ENCODE measurements at places on chromosomes 6 and 20.

DNA sequence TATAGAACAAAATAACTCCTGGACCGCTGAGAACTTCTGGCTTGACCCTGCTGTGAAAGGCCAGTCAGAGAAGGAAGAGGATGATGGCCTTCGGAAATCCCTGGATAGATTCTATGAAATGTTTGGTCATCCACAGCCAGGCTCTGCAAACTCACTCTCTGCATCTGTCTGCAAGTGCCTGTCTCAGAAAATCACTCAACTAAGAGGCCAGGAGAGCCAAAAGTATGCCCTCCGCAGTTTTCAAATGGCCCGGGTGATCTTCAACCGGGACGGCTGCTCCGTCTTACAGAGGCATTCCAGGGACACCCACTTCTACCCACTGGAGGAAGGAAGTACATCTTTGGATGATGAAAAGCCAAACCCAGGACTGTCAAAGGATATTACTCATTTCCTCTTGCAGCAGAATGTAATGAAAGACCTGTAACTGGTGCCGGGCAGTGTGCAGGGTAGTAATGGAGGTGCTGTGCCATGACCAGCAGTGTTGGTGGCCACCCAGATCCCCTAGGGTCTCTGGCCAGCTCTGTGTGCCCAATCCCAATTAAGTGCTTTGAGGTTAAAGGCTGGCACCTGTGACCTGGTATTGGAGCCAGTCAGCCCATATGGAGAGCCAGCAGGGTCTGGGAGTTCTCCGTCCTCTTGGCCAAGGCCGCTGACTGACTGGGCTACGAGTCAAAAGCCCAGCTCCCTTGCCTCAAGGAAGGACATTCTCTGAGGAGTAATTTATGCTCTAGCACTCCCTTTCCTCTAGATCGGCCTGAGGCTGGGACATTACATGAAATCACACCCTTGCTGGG, 87.1 kb downstream of the TRMT6 start:
- DNase-seq, result no peak

DNA sequence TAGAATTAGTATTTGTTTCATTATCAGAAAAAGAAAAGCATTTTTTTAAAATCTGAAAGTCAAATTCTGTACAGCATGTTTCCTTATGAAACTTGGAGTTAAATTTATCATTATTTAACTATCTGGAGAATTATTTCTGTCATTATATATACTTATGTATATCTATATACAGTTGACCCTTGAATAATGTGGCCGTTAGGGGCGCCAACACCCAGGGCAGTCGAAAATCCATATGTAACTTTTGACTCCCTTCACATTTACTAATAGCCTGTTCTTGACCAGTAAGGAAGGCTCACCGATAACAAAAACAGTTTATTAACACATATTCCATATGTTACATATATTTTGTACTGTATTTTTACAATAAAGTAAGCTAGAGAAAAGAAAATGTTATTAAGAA, 341.2 kb downstream of the ADGRB3 start:
- no peak for DNase-seq

GRCh38 chr6:133637874-133638273, 251.0 kb upstream of the TCF21 start:
- DNase-seq, result no peak

GRCh38 chr6:134247231-134247833, 70.6 kb downstream of the SGK1 start:
- DNase-seq, result peak; percentile 27

DNA sequence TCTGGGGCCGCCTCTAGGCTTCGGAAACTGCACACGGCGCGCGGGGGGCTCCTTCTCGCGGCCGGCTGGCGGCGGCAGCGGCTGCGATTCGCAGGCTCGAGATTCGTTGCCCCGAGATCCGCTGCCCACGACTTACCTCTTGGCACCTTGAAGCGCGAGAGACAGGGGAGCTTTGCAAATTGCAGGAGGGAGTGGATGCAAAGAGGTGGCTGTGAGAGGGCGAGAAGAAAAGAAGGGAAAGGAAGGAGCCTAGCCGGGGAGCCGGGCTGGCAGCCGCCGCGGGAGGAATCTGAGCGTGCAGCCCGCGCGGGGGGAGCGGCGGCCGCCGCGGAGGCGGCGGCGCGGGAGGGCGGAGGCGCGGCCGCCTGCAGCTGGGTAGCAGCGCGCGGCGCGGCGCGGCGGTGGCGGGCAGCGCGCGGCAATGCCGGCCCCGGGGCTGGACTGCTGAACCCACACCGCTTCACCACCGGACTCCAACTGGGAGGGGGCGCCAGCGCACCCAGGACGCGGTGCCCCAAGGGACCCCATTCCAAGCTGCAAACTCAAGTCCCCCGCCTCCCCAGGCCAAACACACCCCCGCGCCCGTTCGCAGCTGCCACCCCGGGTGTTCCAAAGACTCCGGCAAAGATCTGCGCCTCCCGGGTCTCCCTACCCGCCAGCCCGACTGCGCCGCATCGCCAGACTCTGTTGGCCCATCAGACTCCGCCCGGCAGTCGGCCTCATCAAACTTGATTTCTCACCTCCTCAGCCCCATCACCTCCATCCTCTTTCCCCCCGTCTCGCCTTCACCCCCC, 44.2 kb upstream of the SUPT3H start:
- peak; percentile 44 for DNase-seq

GRCh38 chr20:22411627-22412450, 172.5 kb downstream of the FOXA2 start:
- no peak for DNase-seq

DNA sequence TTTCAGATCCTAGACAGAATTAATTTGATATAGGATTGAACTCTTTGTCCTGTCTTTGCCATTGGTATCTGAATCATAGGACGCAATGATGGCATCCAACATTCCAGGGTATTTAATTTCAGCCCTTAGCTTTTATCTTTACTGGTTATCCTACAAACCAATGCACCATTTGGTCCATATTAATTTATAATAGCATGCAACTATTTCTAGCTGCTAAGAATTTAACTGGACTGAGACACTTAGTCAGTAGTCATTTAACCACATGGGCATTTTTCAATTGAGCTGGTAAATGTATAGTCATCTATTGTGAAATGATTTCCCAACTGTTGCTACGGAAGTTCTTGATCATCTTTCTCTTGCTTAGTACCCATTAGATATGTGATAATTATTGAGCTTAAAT, 141.1 kb downstream of the CD164 start:
- no peak for DNase-seq

GRCh38 chr6:148808786-148809304, 62.0 kb downstream of the UST start:
- DNase-seq, result no peak

- no peak for DNase-seq
Measured at GRCh38 chr6:29941016-29941415, 1.3 kb upstream of the HLA-A start.

DNA sequence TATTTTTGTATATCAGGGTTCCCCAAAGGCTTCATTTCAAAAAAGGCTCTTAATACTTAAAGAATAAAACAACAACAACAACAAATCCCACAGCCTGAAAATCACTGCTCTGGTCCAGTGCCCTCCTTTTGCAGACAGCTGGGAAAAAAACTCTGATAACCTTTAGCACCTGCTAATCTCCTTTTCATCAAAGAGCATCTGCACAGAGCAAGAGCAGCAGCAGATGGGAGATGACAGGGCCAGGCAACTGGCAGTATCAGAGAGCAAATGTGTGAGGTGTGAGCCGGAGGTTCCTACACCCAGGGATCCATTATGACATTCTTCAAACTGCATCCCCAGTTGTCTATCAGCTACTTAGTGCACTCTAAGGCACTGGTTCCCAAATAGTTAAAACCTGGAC, 25.7 kb downstream of the TTI1 start:
- no peak for DNase-seq

- DNase-seq, result no peak
Measured at GRCh38 chr20:5786930-5787795, 37.0 kb downstream of the SHLD1 start.

- peak; percentile 75 for DNase-seq
Measured at GRCh38 chr6:32413427-32414047, 6.6 kb upstream of the BTNL2 start.

GRCh38 chr20:57243480-57244220, 22.8 kb downstream of the BMP7 start:
- no peak for DNase-seq

GRCh38 chr6:157744102-157744601, 78.9 kb upstream of the SNX9 start:
- no peak for DNase-seq

DNA sequence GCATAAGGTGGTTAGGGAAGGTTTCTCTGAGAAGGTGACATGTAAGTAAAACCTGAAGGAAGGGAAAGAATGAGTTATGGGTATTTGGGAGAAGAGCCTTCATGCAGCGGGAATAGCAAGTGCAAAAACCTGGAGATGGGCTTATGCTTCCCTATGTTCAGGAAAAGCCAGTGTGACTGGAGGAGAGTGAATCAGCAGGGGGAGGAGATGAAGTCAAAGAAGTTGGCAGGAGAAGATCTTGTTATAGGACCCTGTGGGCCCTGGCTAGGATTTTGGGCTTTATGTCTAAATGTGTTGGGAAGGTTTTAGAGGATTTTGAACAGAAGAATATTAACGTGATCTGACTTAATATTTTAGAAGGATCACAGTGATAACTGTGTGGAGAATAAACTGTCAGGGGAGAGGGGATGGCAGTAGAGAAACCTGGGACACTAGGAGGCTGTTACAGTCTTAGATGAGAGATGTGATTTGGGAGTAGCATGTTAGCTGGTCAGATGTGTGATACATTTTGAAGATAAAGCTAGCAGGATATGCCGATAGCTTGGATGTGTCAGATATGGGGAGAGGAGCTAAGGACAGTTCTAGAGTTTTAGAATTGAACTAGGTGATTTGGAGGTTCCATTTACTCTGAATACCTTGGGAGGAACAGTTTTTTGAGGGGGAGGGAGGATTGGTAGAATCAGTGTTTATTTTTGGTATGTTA, 41.0 kb downstream of the PHF3 start:
- no peak for DNase-seq

DNA sequence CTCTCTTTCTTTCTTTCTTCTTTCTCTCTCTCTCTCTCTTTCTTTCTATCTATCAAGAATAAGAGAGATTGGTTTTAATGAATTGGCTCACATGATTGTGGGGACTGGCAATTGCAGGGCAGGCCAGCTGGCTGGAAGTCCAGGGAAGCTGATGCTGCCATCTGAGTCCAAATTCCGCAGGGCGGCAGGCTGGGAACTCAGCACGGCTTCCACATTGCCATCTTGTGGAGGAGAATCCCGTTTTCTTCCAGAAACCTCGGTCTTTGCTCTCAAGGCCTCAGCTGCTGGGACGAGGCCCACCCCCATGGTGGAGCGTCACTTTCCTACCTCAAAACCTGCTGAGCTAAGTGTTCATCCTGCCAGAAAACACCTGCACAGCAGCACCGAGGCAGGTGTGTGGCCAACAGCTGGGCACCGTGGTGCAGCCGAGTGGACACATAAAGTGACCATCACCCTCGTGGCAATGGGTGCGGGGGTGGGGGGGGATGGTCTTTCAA, 58.8 kb upstream of the SLCO4A1 start:
- no peak for DNase-seq

DNA sequence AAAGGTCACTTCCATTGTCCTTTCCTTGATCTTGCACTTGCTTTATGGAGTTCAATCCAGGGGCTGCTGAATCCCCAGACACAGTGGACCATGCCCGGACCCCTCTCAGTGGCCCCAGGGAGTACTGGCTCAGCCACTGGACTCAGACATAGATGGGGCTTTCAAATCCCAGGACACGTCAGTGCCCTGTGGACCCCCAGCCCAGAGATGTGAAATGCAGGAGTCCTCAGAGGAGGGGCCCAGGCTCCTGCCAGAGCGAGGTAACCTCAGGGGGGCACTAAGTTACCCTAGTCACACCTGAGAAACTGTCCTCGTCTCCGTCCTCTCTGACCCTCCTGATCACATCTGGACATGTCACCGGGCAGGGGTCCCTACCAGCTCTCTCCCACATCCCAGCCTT, 18.7 kb upstream of the APMAP start:
- DNase-seq, result no peak

DNA sequence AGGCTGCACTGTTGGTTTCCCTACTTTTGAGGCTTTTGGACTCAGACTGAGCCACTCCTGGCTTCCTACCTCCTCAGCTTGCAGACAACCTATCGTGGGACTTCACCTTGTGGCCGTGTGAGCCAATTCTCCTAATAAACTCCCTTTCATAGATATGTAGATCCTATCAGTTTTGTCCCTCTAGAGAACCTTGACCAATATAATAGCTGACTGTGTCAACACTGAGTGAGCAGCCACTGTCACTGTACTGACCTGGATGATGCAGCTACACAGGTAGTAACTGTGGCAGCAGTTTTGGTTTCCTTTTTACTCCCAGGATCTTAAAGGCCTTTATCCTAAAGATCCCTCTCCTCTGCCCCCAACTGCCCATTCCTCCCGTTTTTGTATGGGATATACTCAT, 70.2 kb downstream of the SLC22A3 start:
- no peak for DNase-seq

GRCh38 chr6:147855803-147856482, 347.5 kb downstream of the SAMD5 start:
- no peak for DNase-seq

- no peak for DNase-seq
Measured at GRCh38 chr6:157046776-157047175, 269.6 kb downstream of the ARID1B start.

- no peak for DNase-seq
Measured at GRCh38 chr6:155521719-155522118, 66.1 kb upstream of the NOX3 start.

DNA sequence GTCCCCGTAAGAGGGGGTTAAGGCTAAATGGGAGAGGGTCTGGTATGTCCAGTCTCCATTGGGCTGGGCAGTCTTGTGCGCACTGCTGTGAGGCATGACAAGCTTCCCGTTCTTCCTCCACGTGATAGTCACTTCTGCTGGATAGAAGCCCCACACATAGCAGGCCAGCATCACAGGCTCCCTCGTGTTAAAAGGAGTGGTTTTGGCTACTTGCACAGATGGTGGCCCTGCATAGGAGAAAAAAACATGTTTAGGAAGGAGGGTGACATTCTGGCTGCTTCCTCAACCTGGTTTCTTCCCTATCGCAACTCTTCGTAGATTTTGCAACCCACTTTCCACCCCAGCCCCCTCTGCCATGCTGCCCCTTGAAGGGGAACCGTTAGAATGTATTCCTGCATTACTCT, 3.6 kb downstream of the HLA-DMB start:
- no peak for DNase-seq

GRCh38 chr6:90399970-90400369, 103.3 kb upstream of the BACH2 start:
- no peak for DNase-seq

DNA sequence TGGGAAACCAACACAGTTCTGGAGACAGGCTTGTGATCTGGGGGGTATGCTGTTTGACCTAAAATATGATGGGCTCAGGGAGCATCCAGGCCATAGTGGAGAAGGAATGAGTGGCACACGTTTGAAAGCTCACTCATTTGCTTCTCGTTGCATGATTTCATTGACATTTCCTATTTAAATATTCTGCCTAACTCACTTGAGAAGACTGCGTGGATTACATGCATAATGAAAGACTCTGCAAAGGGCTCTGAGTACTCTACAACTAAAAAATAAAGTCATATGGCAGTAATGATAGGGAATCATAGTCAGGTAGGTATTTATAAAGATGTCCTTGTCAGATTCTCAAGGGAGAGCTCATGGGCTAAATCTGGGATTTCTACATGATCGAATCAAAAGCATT, 117.9 kb downstream of the LAMP5 start:
- DNase-seq, result no peak
